ENCODE measurements at places on chromosomes 1 and 21.

DNA sequence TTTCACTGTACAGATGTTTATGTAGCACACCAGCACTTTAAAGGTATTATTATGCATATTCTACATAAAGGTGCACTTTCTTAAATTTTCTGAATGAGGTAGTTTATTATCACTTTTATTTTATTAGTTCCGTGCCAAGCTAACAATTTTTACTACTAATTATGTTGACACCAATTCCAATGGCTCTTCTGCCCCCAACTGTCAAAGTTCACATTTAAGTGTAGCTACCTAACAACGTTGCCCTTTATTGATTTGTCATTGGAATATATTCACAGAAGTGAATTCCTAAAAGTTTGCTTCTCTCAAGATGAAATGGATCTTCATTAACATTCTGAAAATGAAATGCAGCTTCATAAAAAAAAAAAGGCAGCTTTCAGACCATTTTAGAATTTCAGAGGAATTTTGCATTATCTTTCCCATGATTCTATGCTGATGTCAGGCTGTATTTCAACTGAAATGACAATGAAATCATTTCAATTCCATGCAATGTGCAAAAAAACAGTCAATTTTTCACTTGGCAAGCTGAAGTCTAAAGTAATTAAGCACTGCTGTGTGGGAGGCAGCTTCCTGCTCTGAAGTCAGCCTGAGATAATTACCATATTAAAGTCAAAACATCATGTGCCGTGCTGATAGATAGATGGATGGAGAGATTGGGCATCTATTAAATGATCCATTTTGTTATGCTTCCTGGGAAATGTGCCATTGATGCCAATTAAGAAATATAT lies 229.2 kb downstream of the TTLL7 start:
- no peak for DNase-seq

GRCh38 chr1:53620061-53620855 lies 118.7 kb downstream of the GLIS1 start:
- no peak for DNase-seq

DNA sequence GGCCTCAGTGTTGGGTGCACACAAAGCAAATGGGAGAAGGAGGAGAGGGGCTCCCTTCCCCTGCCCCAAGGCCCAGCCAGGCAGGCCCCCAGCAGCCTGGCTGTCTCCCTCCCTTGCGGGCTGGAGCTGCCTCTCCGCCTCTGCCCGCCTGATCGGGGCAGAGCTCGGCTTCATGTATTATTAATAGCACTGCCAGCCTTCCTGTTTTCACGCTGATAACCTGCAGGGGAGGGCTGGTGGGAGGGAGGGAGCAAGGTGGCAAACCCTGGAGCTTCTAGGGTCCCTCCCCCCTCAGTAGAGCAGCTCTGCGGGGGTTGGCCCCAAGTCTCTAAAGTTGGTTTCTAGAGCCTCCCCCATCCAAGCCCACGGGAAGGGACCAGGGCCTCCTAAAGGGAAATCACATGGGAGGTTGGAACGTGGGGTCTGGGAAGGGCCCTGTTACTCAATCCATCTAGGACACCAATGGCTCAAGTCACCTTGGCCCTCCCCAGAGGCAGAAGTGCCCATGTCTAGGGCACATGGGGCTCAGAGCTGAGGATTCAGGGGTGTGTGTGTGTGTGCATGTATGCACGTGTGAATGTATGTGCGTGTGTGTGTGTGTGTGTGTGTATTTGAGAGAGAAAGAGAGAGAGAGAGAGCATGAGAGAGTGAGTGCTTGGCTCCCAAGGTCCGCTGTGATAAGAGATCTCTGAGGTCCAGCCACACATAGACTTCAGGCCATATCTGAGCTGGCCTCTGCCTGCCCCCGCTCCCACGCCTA lies 21.8 kb upstream of the POU3F1 start:
- DNase-seq: no peak

GRCh38 chr1:183872403-183872802 lies 67.5 kb downstream of the RGL1 start:
- DNase-seq: no peak

- no peak for DNase-seq
Measured at GRCh38 chr1:75237316-75237715, 103.1 kb downstream of the LHX8 start.

GRCh38 chr1:208170252-208170651 lies 73.9 kb downstream of the PLXNA2 start:
- no peak for DNase-seq

DNA sequence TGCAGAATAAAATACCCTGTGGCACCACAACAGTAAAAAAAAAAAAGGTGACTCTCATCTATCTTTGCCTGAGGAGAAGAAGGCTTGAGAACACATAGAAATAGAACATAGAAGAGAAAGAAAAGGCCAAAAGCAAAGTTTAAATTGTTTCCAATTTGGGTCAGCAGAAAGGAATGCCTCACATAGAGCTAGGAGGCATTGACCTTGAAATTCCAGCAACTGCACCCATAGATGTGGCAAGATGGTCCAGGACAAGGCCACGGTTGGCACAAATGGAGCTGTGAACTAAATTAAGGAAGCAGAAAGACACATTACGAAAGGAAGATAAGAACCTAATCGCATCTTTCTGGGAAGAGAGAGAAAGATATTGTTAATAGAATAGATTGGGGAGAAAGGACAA lies 588.3 kb downstream of the LMO4 start:
- DNase-seq: no peak

DNA sequence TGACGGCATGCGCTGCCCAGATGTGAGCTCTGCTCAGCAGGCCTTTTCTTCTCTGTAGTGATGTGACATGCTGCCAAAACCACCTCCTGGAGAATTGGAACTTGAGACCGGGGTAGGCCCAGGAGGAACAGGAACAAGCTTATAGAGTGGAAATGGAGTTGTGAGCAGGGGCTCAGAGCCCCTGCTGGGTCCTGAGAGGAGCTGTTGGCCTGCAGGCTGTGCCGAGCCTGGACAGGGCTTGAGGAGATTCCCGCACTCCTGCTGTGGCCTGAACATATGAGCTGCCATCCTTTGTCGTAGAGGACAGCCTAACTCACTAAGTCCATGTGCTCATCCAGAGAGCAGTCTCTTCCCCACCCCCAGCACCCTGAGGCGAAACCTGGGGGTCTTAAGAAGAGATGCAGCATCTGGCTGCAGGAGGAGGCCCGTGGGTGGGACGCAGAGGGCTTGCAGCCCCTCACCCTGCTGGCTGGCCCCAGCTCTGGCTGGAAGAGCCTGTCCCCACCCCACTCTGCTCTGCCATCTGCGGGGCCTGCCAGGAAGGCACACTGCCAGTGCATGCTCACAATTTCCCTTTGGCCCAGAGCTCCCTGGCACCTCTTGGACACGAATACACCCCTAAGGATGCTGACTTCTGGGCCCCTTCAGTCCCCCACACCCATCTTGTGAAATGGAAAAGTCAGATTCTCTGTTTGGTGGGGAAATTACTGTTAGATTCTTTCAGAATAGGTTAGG lies 42.5 kb downstream of the PTPRF start:
- no peak for DNase-seq

GRCh38 chr1:222457513-222457912 lies 90.4 kb downstream of the HHIPL2 start:
- DNase-seq: no peak

DNA sequence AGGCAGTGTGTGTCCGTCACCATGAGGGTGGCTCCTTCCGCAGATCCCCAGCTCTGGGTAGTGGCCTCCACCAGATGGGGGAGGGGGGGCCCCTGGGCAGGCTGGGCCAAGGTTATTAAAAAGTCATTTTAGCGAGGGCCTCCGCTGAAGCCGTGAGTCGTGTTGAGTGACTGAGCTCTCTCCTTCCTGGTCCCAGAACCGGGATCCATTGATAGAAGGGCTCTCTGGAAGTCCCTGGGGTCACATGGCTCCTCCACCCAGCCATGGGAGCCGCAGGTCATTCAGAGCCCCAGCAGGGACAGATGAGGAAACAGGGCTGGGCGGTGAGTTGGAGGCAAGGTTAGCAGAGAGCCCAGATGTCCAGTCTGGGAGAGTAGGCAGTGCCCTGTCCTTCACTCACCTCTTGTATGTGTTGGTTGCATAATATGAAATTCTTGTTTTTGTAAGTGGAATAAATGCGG lies 12.9 kb downstream of the MIIP start:
- no peak for DNase-seq

GRCh38 chr21:27145134-27145798 lies 178.4 kb upstream of the ADAMTS5 start:
- no peak for DNase-seq

GRCh38 chr1:162846256-162847212 lies 14.4 kb downstream of the CCDC190 start:
- no peak for DNase-seq

DNA sequence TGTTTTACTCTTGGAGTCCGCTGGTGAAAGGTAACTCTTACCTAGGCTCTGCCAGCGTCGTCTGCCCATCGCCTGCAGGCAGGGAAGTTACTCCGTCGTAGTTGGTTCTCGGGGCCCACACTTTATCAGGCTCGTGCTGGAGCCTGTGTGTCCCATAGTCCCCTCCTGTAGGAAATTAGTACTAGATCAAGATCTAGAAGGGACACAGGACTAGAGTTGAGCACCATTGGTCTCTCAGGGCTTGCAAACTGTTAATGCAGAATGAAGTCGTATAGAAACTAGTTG lies 940 bp downstream of the SRRM1 start:
- no peak for DNase-seq

- DNase-seq: no peak
Measured at GRCh38 chr21:45149021-45149420, 74.6 kb downstream of the ADARB1 start.

- DNase-seq: no peak
Measured at GRCh38 chr1:179143322-179143721, 61.5 kb downstream of the TOR3A start.

All from cortex of kidney (tissue), 1 donor.